CD4-positive, alpha-beta T cell treated with Interleukin-6 for 4 hours (primary cell): ENCODE measurements at places on chromosomes 2 and 18.
A peak's percentile ranks its signal among the peaks of the same experiment; 100 is the strongest.

- DNase-seq = no peak
Measured at GRCh38 chr2:33509908-33510585, 33.6 kb downstream of the RASGRP3 start.

- DNase-seq = no peak
Measured at GRCh38 chr18:54444319-54444914, 86.7 kb downstream of the C18orf54 start.

DNA sequence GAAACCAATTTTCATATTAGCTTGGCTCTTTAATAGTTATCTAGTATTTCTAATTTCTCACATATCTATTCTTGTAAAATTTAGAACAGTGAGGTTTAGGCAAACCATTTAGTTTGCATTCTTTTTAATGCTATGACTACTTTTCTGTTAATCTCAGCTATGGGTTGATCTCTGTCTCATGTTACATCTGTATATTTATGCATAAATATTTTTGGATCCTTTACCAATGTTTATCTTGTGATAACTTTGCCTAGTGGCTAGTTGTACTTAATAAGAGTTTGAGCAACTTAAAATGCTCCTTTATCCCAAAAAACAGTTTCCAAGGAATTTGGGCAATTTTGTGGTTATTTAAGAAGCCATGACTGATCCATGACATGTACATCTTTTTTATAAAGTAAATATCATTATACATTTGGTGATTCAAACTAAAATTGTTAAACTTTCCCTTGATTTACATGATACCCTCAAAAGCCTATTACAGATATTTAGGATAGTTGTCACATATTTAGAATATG is 86.3 kb downstream of the R3HDM1 start:
- DNase-seq = no peak

- DNase-seq = no peak
Measured at GRCh38 chr18:57806201-57806977, 3.3 kb upstream of the ATP8B1 start.

DNA sequence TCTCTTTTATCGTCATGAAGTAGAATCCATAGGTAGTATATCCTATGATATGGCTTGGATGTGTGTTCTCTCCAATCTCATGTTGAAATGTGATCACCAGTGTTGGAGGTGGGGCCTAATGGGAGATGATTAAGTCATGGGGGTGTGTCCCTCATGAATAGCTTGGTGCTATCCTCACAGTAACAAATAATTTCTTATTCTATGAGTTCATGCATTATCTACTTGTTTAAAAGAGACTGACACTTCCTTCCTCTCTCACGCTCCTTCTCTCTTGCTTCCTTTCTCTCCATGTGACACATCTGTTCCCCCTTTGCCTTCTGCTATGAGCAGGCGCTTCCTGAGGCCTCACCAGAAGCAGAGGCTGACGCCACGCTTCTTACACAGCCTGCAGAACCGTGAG is 165.6 kb downstream of the MREG start:
- DNase-seq = no peak

- DNase-seq = no peak
Measured at GRCh38 chr2:237222601-237223041, 136.9 kb downstream of the COPS8 start.

GRCh38 chr2:10169581-10169980 is 47.0 kb downstream of the RRM2 start:
- DNase-seq = no peak

- no peak for DNase-seq
Measured at GRCh38 chr2:202716953-202717597, 82.3 kb downstream of the FAM117B start.

DNA sequence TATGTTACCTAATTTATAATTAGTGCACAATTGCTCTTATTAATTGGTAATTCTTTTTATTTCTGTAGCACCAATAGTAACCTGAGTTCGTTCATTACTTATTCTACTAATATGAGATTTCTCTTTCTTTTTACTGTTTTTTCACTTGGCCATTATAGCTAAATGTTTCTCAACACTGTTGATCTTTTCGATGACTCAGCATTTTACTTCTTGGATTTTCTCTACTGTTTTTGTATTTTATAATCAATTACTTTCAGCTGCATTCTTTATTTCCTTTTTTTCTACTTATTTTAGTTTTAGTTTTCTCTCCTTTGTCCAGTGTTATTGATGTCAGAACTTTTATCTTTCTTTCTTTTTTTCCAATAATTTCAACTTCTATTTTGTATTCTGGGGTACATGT is 589.4 kb upstream of the SOX11 start:
- DNase-seq = no peak

- DNase-seq = no peak
Measured at GRCh38 chr18:1505856-1506255, 601.2 kb downstream of the ADCYAP1 start.

GRCh38 chr2:36356990-36357846 is 1.6 kb downstream of the CRIM1 start:
- DNase-seq = peak; percentile 28

- no peak for DNase-seq
Measured at GRCh38 chr2:165544897-165545296, 75.4 kb downstream of the CSRNP3 start.

DNA sequence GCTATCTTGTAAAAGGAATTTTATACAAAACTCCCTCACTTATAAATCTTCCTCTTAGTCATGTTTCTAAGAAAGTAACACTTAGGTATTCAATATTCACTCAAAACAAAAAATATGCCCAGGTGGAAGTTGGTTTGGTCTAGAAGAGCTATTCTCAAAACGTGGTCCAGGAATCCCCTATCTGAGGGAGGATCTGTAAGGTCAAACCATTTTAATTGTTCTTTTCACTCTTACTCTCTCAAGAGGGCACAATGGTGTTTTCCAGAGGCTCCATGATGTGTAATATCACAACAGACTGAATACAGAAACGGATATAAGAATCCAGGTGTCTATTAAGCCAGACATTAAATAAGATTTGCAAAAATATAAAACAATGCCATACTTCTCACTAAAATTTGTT is 9.9 kb downstream of the MOB1A start:
- no peak for DNase-seq

GRCh38 chr2:23388294-23388693 is 3.3 kb downstream of the KLHL29 start:
- no peak for DNase-seq

DNA sequence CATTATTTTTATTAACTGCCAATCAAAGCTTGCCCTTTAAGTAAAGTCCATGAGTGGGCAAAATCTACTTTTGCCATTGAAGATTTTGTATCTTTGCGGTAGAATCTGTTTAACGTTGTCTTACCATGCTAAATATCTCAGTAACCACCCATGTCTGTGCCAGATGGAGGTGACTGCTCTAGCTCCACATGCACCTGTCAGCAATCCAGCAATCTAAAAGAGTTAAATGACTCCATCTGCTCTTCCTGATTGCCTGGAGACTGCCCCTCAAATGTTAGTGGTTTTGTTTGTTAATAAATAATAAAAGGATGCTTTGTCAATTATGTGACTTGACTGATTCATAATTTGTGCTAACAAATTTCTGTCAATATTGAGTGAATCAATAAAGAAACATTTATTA is 141.7 kb downstream of the RBM43 start:
- DNase-seq = no peak

- peak; percentile 58 for DNase-seq
Measured at GRCh38 chr18:62418258-62418657, 93.1 kb downstream of the TNFRSF11A start.

GRCh38 chr2:25417715-25418369 is 76.1 kb upstream of the DNMT3A start:
- DNase-seq = no peak

- DNase-seq = no peak
Measured at GRCh38 chr2:105005181-105005951, 32.5 kb upstream of the MRPS9 start.

- no peak for DNase-seq
Measured at GRCh38 chr2:113211226-113212105, 37.7 kb downstream of the PSD4 start.

- no peak for DNase-seq
Measured at GRCh38 chr2:203583701-203584100, 48.6 kb upstream of the RAPH1 start.

- DNase-seq = no peak
Measured at GRCh38 chr2:151789055-151789834, 39.0 kb downstream of the ARL5A start.

DNA sequence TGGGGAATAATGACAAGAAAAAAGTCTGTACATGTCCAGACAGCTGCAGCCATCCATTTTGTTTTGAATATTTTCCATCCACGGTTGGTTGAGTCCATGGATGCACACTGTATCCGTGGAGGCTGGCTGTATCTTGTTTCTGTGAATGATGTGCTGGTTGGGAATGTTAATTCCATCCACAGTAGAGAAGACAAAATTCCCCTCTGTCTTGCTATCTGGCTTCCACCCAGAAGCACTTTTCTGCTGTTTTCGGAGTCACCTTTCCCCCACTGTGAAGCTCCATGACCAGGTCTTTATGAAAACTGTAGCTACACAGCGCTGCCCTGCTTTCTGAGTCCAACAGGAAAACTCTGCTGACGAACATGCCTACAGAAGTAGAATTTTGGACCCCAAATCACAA is 122.3 kb downstream of the HRH4 start:
- no peak for DNase-seq

GRCh38 chr2:71566372-71566771 is 113.0 kb downstream of the DYSF start:
- no peak for DNase-seq
